NCI-H2029 (cell line): ENCODE measurements at places on chromosomes 12 and 14.

DNA sequence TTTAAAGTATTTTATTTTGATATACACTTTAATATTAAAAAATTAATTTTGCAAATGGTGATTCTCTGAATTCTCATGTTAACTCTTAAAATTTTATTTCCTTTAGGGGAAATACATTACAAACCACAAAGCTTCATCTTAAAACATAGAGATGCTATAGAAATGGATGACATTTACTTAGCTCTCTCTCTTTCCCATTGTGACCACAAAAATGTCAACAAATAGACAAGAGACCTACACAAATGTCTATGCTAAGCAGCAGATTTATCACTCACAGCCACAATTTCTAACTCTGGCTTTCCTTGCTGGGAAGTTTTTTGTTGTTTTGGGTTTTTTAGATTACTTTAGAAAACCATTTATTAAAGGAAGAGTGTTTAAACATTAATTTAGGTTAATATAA lies 19.9 kb upstream of the PHC1 start:
- no peak for DNase-seq

DNA sequence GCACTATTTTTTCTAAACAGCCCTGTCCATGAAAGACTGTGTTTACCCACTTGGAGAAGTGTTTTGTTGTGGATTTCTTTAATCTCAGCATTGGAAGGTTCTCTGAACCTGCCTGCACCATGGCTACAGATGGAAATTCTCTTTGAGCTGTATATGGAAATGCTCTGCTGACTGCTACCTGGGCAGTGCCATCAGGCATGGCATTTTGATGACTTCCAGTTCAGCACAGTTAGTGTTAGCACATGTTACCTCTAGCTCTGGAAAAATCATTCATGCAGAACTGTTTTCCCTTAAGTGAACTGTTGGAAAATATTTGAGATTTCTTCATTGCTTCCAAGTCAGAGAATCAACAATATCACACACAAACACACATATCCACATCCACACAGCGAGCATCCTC lies 52.6 kb upstream of the RIC8B start:
- DNase-seq, result no peak

DNA sequence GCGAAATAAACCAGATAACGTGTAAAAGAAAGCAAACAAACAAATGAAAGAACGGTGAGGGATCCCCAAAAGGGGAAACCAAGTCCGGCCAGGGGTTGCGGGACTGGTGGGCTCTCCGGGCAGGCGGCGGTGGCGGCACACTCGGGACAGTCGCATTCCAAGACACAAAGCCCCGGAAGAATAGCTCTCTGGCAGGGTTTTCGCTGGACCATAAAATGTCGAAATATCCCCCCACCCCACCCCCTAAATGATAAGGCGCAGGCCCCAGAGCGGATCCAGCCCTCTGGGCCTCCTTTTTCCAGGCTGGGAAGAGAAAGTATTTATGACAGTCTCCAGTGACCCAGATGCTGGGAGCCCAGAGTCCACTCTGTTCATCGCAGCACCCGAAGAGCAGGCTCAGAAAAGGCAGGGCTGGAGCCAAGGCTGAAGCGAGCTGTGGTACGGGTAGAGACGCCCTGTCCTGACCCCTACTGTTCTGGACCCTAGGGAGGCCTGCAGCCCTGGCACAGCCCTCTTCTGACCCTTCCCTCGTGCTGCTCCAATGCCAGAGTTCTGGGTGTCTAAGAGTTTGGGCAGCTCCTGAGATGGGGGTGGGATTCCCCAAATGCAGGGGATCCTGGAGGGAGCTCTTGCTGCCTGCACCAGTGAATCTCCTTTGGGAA lies 2.1 kb upstream of the HOXC8 start:
- no peak for DNase-seq

GRCh38 chr12:96383991-96384390 lies 16.2 kb downstream of the CDK17 start:
- no peak for DNase-seq

- no peak for DNase-seq
Observed at GRCh38 chr12:67299526-67299925, 30.4 kb downstream of the CAND1 start.

- no peak for DNase-seq
Observed at GRCh38 chr14:100429537-100429936, 106.4 kb downstream of the SLC25A47 start.

- DNase-seq, result no peak
Observed at GRCh38 chr12:91222746-91223145, 40.1 kb upstream of the DCN start.

- no peak for DNase-seq
Observed at GRCh38 chr12:25524366-25524765, 28.7 kb downstream of the LMNTD1 start.

DNA sequence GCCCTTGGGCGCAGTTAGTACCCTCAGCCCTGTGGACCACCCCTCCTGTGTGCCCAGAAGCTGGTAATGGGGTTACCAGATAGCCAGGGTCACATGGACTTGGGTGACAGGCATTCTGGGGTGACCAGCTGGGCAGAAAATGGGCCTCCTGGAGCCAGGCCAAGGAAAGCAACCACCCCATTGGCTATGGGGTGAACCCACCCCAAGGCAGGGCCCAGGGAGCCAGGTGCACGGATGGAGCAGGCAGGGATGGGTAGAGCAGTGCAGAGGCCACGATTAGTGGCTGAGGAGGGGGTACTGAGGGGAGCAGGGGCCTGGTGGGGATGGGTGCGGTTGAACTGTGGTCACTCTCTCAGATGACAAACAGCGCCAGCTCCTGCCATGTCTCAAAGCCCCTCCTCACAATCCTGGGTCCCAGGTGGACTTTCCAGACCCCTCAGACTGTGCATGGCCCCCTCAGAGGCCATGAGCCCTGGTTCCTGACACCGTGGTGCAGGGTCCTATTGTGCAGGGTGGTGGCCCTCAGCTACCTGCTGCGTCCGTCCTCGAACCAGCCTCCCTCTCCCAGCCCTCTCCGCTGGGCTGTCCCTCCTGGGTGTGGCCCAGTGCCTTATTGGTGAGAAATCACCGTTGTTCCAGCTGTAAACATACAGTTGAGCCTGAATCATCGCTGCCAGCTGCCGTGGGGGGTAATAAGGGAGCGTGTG lies 23.4 kb upstream of the BEGAIN start:
- no peak for DNase-seq

GRCh38 chr12:2068653-2069052 lies 15.9 kb downstream of the CACNA1C start:
- DNase-seq, result no peak

DNA sequence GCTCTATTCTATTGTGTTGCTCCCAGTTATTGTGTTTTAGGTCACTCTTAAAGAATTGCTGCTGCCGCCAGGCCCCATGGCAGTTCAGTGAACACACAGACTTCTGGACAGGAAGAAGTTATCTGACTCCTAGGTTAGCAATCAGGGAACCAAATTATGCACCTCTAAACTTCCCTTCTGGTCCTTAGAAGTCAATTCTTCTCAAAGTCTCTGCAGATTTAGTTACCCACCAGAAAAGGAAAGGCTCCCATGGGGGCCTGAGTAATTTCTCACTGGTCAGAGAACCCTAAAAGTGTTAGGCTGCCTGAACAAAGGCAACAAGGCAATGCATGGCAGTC lies 10.0 kb downstream of the EMP1 start:
- DNase-seq, result no peak

DNA sequence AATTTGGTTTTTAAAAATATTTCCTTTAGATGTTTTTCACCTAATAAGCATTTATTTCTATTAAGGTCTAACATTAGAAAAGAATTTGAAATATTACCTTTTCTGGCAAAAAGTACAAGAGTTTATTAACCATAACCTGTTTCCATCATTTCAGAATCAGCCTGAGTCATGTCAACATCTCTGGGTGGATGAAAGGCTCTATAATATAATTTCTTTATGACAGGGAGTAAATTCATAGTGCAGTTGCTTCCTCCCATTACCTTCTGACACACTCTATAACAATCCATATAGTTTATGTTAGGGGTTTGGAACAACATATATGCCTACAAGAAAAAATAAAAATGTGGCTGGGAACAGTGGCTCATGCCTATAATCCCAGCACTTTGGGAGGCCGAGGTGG lies 134.5 kb downstream of the SLC2A13 start:
- DNase-seq, result no peak
